ENCODE measurements at places on chromosomes 4 and X.

DNA sequence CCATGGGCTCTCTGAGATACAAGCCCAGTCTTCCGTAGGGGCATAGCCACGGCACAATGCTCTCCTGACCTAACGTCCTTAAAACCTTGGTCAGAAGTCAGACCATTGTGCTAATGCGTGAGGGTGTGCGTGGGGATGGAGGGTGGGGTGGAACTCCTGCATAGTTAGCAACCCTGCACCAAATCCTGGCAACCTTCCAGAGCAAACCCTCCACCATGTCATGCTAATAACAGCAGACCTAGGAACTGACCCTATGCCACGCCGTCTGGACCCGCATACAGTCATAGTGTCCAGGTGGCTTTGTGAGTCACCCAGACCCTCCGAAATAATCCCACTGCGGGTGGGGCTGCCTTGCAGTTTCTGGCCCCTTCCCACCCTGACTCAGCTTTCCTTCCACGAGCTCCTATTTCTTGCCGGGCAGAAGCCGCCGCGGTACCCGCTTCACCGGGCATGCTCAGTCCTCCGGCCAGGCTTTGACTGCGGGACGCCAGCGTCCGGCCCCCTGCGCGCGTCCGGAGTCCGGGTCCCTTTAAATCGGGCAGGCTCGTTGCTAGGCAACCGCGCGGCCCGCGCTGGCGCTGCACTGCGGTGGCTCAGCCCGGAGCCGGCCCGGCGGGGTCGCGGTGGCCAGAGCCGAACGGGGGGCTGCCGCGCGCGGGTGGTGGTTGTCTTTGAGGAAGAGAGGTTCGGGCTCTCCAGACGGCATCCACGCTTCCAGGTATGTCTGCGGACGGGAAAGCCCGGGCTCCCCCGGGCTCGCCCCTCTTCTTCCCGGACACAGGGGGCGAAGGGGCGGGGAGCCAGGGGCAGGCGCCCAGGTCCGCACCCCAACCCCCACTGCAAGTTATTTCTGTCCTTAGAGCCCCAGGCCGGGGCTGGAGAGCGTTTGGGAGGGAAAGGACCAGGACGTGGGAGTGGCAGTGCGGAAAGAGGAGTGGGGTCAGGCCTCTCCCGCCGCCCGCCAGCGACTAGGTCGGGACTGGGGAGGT, at the start of gene CCDC160:
CCDC160 (plus strand) TSS at position 557 of the 989 bp plus-strand sequence. CDS start 7,619 bp downstream, outside the sequence.
- DNase-seq: no peak

DNA sequence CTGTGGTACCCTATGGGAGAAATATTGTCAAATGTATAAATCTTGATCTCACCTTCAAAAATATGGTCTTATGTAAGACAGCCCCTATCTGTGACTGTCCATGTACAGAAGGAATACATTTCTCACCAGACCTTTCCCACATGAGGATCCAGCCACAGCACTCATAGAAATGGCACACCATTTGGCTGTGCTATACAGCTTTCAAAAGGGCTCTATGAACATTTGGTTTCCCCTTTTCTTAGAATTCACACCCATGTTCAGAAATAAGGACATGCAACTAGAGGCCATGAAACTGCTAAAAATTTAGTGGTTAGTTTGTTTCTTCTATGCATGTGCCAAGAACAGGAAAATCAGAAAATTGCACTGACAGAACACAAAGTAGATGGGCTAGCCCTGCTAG, 62.7 kb downstream of the ANTXR2 start:
- no peak for DNase-seq

- no peak for DNase-seq
Observed at GRCh38 chrX:13223868-13224567, 95.8 kb downstream of the ATXN3L start.

DNA sequence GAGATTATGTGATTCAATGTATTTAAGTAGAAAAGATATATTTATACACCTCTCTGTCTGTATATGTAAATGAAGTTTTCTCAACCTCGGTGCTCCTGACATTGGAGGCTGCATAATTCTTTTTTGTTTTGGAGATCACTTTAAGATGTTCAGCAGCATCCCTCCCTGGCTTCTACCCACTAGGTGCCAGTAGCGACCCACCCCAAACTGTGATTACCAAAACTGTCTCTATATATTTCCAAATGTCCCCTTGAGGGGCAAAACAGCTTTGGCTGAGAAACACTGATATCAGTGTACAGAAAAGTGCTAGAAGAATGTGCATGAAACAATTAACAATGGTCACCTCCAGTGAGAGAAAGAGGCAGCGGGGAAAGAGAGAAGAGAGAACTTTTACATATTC, 51.2 kb downstream of the DCX start:
- DNase-seq: no peak

- DNase-seq: no peak
Observed at GRCh38 chrX:68755616-68756125, 73.2 kb upstream of the EFNB1 start.

DNA sequence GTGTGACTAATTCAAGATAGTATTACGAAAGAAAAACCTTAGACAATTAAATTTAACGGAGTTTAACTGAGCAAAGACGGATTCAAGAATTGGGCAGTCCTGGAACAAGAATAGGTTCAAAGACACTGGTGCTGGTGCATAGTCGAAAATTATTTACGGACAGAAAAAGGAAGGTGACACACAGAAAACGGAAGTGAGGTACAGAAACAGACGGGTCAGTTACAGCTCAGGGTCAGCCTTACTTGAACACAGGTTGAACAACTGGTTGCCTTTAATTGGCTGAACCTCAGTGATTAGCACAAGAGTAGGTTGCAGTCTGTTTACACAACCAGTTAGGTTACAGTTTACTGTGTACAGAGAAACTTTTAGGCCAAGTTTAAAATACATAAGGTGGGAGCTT, 31.5 kb downstream of the KLHL8 start:
- no peak for DNase-seq

- no peak for DNase-seq
Observed at GRCh38 chrX:15841853-15842516, 12.6 kb downstream of the AP1S2 start.
